D721Med (cell line): ENCODE measurements at places on chromosomes 3 and 15.

- no peak for DNase-seq
These were observed 207.0 kb upstream of the NSMCE3 start for GRCh38 chr15:29476503-29477080.

- no peak for DNase-seq
These were observed 93.6 kb downstream of the PLCL2 start for GRCh38 chr3:16978234-16978920.

DNA sequence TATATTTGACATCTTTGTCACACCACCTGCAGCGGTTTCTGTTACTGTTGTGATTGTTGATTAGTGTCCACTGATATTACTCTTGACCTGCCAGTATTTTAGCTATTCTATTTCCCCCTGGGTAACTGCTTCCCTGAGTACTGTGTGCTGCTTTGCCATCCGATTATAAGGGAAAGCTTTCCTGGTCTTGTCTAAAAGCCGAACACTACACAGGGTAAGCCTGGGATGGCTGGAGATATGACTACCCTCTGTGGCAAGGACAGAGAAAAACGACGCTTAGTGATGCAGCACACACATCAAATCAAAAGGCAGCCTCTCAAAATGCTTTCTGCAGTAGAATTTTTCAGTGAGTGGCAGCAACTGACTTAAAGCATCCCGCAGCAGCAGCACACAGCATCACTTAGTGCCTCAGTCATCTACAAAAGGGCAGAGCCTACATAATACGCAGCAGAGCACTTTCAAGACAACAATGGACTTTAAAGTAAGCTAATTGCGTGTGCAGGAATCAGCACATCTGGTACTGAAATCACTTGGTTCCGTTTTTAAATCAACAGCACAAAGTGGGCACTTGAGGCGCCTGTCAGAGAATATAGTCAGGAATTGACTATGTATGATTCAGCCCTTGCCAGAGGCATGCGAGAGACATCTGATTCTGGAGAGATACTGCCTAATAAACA lies 656.3 kb upstream of the TGFBR2 start:
- DNase-seq, result no peak

GRCh38 chr3:8648909-8649741 lies 4.5 kb upstream of the SSUH2 start:
- DNase-seq, result no peak

GRCh38 chr3:190048932-190049441 lies 71.7 kb downstream of the P3H2 start:
- no peak for DNase-seq

DNA sequence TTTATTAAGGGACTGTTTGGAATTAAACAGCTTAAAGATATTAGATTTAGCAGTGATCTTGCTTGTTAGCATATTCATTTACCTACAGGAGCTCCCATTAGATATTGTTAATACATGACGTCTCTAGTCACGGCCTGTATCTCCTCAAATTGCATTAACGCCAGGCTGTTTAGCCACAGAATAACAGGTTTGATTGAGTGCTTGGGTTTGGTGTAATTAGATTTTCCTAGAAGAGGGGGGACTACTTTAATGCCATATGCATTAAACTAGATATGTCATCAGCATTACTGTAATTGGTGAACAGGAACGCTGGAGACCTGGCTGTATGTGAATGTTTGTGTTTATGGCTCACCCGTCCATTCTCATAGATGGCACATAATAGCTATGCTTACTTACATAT lies 841.4 kb upstream of the NR2F2 start:
- no peak for DNase-seq

- DNase-seq, result no peak
These were observed 65.4 kb upstream of the XCR1 start for GRCh38 chr3:46092702-46093080.

DNA sequence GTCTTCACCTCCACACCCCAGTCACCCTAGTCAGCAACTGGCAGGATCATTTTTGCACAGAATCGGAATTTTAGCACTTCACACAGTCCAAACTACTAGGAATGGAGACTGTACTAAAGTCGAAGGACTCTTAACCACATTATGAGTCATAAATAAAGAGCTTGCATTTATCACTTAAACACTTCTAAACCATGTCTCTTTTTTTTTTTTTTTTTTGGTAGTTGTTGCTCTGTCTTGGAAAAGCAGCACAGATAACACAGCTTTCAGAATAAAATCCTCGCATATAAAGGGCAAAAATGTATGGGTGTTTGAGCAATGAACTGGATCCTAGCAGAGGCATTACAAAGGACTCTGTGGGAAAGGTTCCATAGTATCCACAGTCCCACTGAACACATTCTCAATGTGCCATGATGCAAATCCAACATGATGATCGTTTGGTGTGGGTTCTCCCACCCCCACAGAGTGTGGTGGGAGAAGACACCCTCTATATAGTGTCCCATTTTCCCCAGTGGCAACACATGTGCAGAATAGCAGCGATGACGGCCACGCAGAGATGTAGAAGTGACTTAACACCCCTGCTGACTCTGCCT lies 47.1 kb downstream of the FOXP1 start:
- no peak for DNase-seq

- no peak for DNase-seq
These were observed 83.4 kb upstream of the RNU6-1 start for GRCh38 chr15:67922971-67923945.

DNA sequence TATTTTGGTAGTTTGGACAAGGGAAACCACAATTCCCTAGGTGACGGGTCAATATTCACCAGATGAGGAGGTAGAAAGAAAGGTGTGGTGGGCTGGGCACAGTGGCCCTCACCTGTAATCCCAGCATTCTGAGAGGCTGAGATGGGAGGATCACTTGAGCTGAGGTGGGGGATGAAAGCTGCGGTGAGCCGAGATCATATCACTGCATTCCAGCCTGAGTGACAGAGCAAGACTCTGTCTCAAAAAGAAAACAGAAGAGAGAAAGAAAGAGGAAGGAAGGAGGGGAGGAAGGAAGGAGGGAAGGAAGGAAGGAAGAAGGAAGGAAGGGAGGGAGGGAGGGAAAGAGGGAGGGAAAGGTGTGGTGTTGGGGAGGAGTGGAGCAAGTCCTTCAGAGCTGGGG lies 56.1 kb upstream of the RNF7 start:
- no peak for DNase-seq

- DNase-seq, result no peak
These were observed 476.9 kb downstream of the ZNF385D start for GRCh38 chr3:21274079-21274571.

DNA sequence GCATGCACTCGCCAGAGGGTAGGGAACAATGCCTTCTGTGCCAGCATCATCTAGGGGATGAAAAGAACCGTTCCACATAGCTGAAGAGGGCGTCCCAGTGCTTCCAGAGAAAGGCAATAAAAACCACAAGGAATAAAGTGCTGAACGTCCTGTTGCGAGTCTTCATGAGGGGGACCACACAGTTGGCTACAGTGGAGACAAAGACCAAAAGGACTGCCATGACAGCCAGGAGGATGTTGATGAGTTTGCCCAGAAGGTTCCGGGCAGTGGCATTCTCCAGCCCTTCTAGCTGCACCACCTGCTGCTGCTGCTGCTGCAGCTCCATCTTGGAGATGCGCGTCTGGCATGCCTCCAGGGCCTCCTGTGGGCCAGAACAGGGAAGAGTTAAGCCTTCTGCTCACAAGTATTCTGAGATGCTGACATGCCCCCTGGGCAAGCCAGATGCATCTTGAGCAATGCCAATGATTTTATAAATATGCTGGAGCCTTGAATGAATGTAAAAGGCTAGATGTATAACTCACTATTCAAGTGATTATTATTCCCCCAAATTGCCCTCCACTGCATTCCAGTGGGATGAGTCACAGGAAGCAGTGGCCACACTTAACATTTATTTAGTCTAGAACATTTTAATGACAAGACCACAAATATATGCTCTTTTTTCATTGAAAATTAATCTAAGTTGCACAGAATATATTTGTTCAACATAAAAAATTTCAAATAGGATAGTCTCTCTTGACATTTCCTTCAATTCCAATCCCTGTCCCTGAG lies 45.1 kb upstream of the PLXND1 start:
- DNase-seq, result no peak

DNA sequence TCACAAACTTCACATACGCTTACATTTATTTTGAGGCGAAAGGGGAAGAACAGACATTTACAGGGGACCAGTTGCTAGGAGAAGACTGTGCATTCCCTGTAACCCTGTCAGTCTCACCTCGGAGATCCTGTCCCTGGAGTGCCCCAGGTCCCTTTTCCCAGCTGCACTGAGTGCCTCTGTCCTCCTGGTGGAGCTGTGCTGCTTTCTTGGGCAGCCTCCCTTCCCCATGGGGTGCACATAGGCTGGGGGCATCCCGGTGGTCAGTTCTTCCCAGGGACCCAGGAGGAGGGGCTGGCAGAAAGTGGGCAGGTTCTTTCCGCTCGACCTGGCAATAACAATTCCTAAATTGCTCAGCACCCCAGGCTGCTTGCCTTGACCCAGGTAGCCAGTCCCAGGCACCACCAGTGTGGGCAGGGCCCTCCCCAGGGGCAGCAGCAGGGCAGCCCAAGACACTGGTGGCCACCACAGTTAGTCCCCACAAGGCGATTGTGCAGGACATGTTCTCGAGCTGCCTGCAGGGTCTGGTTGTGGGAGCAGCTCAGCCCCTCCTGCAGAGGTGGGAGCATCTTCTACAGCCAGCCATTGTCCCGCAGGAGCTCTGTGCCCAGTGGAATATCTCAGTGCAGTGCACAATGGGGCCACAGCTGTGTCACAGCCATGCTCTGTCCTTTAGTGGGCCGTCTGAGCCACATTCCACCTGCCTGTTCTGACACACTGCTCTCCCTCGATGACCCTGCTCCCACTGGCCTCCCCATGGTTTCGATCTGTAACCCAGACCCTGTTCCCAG lies 36.3 kb downstream of the APBA2 start:
- DNase-seq, result no peak

DNA sequence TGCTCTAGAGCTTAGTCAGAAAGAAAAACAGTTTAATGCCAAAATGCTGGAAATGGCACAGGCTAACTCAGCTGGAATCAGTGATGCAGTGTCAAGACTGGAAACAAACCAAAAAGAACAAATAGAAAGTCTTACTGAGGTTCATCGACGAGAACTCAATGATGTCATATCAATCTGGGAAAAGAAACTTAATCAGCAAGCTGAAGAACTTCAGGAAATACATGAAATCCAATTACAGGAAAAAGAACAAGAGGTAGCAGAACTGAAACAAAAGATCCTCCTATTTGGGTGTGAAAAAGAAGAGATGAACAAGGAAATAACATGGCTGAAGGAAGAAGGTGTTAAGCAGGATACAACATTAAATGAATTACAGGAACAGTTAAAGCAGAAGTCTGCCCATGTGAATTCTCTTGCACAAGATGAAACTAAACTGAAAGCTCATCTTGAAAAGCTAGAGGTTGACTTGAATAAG lies 150.5 kb upstream of the LRRFIP2 start:
- DNase-seq, result no peak

GRCh38 chr3:118801899-118802298 lies 232.7 kb downstream of the IGSF11 start:
- DNase-seq, result no peak
